ENCODE measurements at places on chromosomes 4 and X.

GRCh38 chrX:48800574-48801279, 1.1 kb upstream of the HDAC6 start:
- DNase-seq: no peak

- peak; percentile 1 for DNase-seq
These were observed 88.6 kb downstream of the PALLD start for GRCh38 chr4:168585168-168586091.

DNA sequence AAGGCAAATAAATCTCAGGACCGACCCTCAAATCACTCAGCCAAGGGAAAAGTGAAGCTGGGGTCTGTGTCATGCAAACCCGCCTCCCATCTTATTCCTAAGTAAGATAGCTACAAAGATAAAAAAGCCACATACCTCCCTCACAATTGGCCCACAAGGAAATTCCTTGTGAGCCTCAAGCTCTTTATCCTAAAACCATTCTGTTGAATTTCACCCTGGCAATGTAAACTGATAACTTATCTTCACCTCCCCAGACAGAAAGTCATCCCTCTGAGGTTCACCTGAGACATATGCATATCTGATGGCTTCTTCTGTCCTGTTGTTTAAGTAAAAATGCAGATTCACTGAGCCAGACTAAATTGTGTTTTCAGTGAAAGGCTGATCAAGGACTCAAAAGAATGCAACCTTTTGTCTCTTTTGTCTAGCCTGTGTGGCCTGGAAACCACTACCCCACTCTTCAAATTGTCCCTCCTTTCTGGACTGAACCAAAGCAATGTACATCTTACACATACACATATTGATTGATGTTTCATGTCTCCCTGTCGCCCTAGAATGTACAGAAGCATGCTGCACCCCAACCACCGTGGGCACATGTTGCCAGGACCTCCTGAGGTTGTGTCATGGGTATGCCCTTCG, 91.3 kb downstream of the MFAP3L start:
- no peak for DNase-seq

DNA sequence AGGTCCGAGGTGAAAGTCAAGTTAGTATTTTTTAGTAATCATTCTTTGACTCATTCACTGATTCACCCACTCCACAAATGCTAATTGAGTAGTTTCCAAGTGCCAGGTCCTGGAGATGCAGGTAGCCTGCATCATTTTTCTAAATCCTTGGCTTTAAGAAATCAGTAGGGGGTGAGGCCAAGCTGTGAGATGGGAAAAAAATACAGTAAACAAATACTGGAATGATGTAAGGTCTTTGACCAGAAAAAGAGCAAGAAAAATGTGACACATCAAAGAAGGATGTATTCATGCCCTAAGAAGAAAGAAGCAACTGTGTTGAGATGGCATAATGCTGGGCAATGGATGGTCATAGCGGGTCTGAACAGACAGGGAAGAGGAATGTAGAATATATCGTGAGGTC, 1386.6 kb downstream of the PCDH7 start:
- no peak for DNase-seq

DNA sequence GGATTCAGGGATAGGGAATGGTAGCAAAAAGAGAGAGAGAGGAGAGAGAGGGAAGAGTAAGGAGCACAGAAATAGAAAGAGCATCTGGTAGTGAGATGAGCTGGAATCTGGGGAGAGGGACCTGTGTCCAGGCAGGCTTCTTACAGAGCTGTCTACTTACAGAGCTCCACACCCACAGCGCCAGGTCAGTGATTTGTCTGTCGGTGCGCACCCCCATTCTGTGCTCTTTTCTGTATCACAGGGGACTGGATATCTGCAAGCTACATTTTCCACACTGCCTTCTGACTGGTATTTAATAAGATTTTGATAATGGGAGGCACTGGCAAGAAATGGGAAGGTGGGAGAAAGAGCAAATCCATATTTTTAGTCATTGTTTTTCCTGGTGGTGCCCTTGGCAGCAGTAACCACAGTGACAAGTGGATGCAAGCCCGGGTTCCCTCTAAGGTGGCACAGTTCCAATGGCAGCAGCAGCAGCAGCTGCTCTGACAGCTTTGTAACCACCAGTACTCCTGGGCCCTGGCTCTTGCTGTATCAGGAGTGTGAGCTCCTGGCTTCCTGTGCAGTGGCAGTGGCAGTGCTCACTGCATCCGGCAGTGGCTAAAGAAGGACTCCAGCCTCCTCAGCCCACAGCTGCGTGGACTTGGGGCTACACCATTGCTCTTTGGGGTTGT, 300.5 kb downstream of the TRIML1 start:
- peak; percentile 84 for DNase-seq

GRCh38 chr4:102141842-102142241, 203.4 kb downstream of the SLC39A8 start:
- DNase-seq: no peak

- no peak for DNase-seq
These were observed 1649.9 kb upstream of the IGFBP7 start for GRCh38 chr4:58760100-58760499.

DNA sequence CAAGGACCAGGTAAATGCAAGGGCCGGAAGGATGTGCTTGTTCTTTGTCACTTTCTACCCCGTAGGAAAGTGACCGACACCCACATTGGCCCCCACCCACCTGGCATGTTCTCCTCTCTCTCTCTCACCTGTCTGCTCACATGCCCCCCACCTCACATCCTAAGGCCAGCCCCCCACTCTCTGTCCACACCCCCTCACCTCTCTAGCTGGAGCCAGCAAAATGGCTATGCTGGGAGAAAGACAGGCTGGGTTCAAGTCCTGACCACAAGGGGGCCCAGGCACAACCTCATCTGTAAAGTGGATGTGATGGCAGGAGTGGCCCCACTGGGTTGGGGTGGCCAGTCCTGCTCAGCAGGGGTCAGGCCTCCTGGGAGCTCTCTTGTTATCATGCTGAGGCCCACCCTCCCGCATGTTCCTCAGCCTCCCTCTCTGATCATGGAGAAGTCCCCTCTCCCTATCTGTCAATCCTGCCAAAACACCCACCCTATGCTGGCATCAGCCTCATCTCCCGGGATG, 1.7 kb upstream of the PPP2R2C start:
- DNase-seq: no peak

DNA sequence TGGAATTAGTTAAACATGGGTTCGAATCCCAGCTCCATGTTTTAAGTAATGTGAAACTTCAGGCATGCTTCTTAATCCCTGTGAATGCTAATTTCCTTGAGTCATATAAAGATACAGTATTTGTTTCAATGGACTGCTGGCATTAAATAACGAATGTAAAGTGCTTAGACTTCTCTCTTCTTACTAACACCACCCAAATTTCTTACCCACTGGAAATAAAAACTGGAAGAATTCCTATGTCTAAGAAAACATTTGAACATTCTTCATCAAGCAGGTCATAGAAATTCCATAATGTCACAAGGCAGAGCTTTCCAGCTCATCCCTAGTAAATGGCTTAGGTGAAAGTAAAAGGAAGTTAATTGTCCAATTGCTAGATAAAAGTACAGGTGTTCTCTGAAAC, 172.5 kb downstream of the ANK2 start:
- no peak for DNase-seq

DNA sequence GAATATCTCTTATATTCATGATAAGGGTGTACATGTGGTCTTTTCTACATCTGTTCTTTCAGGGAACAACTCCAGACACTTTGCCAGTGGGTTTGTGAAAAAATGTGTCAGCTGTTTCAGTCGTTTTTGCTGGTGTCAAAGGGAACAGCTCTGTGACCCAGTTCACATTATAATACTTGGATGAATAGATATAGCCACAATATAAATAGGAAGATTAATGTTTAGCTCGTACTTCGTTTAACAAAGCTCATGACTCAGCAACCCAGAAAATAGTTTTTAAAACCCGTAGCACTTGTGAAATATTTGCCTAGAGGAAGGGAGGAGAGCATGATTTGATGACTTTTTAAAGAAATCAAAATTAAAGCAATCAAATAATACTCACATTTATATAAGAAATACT, 7.9 kb downstream of the LIAS start:
- no peak for DNase-seq

- DNase-seq: no peak
These were observed 158.8 kb upstream of the PJA1 start for GRCh38 chrX:69323786-69324720.

GRCh38 chr4:113809311-113809710, 47.8 kb upstream of the CAMK2D start:
- no peak for DNase-seq

DNA sequence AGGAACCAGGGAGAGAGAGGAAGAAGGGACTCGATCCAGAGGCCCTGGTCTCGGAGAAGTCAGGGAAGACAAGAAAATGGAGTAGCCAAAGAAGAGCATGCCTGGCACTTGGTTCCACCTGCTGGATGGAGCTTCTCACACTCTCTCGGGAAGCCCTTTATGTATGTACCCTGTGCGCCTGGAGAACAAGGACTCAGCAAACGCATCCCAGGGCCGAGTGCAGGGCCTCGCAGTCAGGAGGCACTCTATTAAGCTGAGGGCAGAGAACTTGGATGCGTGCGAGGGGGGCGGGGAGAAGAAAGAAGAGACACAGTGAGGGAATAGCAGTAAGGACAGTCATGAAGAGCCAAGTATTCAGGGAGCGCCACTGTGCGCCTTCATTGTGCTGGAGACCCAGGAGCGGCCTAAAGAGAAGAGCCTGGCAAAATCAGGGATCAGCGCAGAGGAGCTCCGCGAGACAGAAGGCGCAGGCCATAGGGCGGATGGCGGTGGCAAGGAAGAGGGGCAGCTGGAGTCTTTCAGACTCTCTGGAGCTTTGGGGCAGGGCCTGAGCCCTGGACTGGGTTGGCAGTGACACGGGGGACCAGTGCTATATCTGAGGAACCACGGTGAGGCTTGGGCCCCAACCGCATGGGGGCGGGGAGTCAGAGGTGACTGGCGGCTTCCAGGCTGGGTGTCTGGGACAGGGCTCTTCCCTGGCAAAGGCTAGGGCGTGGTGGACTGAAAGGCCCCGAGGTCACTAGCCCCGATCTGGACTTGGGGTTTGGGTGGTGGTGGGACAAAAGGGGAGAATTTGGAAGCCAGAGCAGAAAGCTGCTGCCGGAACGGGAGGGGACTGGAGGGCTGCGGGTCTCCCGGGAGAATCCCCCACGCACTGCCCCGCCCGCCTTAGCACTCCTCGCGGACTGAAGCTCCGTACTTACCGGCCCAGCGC, 1.9 kb upstream of the SEPTIN6 start:
- no peak for DNase-seq

GRCh38 chr4:185079271-185079905, 61.1 kb downstream of the HELT start:
- no peak for DNase-seq

GRCh38 chr4:137193564-137193963, 338.7 kb downstream of the PCDH18 start:
- no peak for DNase-seq

DNA sequence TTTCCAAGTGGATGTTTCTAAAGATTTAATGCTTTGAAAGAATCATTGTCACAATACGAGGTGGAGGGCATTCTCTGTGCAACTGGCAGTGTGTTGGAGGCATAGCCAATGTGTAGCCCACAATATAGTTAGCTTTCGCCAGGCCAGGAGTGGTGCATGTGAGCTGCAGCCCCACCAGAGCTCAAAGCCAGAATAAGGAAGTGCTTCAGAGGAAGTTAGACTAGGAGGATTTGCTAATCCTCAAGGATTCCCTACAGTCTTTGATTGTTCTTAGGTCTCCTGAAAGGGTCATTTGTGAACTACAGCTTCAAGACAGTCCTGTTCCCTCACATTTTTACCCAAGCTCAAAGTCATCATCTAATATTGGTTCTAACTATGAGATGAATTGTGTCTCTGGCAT, 16.4 kb downstream of the TRPC5OS start:
- DNase-seq: no peak

- DNase-seq: no peak
These were observed 349.2 kb downstream of the BMPR1B start for GRCh38 chr4:95107004-95107403.

- DNase-seq: no peak
These were observed 31.7 kb downstream of the USP9X start for GRCh38 chrX:41116948-41117347.

DNA sequence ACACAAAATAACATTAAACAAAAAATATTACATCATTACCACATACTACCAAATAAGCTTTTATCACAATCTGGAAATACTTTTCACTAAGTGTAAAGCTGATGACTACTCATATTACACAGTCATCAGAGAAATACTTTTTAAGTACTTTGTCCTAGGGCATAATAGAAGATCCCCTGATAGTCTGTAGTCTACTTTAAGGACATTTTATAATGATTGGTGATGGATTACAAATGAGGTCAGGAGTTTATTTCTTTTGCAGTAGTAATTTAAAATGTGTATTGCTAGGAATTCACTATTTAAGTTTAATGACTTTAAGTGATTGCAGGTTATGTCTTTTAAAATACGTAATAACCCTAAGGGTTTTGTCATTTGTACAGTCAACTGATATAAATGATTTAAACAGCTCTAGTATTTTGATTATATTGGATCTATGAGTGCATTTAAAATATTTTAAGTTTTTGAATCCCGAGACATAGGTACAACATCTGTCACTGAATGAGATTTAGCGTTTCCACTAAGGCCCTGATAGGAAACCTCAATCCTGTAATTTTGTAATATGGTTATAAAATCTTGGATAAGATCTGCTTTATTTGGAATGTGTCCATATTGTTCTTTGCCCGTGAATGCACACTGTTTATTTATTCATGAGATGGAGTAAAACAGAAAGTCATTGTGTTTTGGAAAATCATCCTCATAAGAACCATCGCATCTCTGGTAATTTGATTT, 189.5 kb downstream of the ARAP2 start:
- no peak for DNase-seq

GRCh38 chrX:10922835-10923234, 188.3 kb upstream of the HCCS start:
- no peak for DNase-seq

GRCh38 chr4:107747748-107748486, 27.9 kb upstream of the PAPSS1 start:
- DNase-seq: no peak

GRCh38 chrX:18721683-18722499, 14.4 kb downstream of the PPEF1 start:
- no peak for DNase-seq

DNA sequence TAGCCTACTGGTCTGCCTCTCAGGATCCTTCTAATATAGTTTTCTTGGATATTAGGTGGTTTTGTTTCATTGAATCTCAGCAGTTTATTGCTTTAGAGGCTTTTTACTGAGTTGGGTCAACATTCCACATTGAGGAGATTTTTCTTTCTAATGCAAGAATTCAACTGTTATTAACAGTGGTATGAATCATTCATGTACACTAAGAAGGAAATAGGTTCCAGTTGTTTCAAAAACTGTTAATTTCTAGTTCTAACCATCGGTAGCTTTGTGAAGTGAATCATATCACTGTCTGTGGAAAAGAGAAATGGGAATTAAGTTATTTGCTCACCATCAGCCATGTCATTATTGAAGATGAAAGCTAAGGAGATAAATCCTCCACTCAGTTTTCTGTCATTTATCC, 331.5 kb downstream of the RPA4 start:
- DNase-seq: no peak

GRCh38 chr4:104878936-104879335, 267.7 kb upstream of the TET2 start:
- no peak for DNase-seq

DNA sequence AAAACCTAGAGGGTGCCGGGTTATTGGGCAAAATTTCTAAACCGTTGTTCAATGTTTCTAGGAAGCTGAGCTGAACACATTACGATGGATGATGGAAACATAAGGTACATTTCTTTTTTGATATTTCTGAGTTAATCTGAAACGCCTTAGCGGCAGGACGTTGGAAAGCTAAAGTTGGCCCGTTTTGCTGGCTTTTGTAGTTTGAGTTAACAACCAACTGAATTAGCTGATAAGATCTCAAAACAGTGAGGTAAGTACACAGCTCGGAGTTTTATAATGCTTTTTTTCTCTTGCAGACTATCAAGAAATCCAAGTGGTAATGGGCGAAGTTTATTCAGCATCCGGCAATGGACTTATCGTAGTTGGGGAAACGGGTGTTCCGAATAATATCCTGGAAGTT, 73.5 kb downstream of the PRSS12 start:
- no peak for DNase-seq
